ENCODE measurements at places on chromosomes 2 and 18.

- no peak for DNase-seq
Measured at GRCh38 chr18:62715759-62716615, 646 bp downstream of the PHLPP1 start.

- no peak for DNase-seq
Measured at GRCh38 chr2:72917877-72918553, 696 bp downstream of the EMX1 start.

DNA sequence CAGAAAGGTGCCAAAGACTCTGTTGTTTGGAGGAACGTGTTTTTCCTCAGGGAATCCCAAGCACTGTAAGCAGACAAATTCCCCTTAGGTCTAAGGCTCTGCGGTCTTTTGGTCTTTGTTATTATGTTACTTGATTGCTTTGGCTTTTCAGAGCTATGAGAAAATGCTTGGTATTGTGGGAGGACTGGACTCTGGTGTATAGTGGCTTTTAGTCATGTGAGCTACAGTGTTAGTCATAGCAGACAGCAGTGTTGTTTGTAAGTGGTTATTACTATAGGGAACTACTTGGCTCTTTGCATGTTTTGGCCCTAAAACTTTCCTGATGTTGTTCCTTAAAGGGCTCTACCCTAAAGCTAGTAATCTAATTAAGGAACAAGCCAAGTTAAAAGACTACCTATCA, 956.2 kb upstream of the LRATD1 start:
- no peak for DNase-seq

DNA sequence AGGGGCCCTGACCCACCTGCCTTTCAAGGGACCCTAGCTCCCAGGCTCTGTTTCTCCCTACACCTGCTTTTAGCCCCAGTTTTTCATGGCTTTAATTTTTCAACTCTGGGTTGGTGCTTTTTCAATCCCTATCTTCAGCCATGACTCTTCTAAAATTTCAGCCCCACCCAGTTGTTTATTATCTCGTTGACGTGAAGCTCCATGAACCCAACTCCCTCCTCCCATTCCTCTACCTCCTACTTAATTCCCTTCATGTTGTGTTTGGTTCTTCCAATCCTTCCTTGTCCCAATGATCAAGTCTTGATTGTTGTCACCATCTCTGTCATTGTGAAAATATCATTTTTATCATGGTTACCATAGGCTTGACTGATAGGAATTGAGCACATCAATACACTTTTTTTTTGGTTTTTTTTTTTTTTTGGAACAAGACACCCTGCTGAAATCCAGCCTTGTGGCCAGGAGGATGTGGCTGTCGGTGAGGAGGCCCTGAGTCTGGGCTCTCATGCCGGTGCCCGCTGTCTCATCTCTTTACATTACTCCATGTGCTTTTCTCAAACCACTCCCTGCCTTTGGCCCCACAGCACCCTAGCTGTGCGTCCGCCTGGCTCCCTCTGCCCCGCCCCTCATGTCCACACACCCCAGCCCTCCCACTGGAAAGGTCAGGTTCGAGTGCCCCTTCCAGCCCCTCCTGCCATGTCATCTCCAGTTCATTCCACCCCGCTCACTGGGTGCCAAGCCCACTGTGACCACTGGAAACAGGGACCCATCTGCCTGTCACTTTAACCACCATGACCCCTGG, 39.3 kb downstream of the NAPG start:
- DNase-seq: no peak

GRCh38 chr2:185436787-185437372, 301.7 kb upstream of the FSIP2 start:
- DNase-seq: no peak

GRCh38 chr18:36649205-36649604, 179.6 kb downstream of the TPGS2 start:
- no peak for DNase-seq

DNA sequence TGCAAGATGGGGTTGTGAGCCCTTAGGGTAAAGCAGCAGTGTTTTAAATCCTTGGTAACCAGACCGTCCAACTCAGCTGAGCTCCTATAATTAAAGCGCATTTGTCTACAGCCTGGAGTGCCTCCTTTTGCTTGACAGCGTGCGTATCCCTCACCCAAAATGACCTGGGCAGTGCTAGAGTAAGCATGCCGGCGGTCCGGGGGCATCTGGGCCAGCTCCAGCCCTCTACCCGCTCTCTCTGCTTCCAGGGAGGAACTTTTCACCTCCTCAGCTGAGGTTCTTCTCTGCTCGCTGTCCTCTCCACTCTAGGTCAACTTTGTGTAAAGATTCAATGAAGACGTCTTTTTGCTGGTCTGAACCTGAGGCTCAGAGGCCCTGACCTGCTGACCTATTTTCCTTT, 102.4 kb upstream of the TPO start:
- DNase-seq: no peak

- no peak for DNase-seq
Measured at GRCh38 chr2:79952616-79953015, 351.9 kb downstream of the LRRTM1 start.

DNA sequence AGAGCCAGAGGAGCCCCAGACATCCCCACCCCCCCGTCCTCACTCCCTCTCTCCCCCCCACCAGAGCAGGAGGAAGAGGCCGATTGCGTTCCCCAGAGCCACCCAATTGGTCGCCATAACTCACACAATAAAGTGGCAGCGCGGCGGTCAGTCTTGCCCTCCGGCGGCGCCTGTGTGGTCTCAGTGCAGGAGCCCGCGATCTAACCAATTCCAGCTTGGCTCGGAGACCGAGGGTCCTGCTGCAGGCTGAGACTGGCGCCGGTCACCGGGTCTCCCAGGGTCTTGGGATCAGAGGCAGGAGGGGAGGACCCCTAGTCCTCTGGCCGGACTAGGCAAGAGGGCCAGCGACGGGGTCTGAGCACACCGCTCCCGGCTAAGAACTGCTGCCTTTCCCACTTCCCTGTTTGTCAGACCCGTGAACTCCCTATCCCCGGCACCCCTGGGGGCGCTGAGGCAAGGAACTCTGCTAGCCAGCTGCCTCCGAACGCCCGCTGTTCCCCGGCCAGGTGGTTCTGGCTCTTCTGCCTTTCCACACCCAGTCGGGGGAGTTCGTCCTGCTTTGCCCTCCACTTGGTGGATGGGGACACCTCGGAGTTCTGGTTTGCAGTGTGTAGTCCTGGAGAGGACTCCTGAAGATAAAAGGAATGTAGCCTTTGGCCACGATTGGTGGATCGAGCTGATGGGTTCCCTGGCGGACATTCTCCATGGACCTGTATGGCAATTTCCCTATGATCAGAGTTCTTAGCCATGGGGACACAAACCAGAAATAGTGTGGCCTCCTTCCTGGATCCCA, 1.0 kb upstream of the HOXD12 start:
- DNase-seq: no peak

Measured in fibroblast of skin of left quadriceps (primary cell).